Activated CD8-positive, alpha-beta memory T cell treated with anti-CD3 and anti-CD28 coated beads for 48 hours (primary cell): ENCODE measurements at places on chromosomes 7 and 10.

DNA sequence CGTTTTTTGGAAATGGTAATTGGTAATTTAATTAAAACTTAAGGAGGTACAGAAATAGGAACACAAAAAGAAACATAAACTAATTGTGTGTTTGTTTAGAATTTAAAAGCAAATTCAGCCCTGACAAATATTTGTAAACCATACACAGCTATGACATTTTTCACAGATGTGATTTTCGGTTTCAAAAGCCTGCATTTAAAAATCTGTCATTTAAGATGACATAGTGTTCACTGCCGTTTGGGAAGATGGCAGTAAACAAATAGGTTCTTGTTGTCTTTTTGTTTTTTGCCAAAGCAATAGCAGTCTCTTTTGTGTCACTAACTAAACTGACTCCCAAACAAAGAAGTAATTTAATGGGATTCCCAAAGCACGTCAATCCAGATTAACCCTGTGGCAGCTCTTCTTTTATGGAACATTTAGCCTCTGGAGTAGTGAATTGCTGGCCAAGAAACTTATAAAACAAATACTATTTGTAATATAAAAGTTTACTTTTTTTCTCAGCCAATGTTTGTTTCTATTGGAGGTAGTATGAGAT, 697.6 kb downstream of the PHTF2 start:
- no peak for DNase-seq

DNA sequence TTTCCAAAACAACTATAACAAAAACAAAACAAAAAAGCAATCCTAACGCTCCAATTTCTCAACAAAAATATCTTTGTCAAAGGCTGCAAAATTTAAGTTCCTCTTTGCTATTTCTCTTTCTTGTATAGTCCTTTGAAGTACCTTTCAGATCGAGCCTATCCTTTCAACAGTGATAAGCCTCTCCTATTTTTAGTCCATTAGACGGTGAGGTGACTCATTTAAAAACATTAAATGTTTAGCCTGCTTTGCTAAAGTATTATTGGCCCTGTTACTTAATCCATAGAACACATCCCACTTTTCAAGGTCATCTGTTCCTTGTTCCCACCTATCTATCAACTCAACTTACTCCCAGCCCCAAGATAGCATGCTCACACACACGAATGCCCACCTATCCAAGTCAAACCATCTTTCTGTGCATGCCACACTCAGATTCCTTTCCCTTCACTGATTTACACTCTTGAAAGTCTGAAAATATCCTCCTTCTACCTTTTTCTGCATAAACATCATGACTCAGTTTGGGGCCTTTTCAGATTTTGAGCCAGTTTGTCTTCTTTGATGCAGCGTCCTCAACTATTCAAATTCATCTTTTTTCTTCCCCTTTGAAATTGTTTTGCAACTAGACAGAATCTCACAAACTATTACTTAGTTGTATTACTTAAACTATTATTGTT, 224.9 kb upstream of the TMEM229A start:
- no peak for DNase-seq

DNA sequence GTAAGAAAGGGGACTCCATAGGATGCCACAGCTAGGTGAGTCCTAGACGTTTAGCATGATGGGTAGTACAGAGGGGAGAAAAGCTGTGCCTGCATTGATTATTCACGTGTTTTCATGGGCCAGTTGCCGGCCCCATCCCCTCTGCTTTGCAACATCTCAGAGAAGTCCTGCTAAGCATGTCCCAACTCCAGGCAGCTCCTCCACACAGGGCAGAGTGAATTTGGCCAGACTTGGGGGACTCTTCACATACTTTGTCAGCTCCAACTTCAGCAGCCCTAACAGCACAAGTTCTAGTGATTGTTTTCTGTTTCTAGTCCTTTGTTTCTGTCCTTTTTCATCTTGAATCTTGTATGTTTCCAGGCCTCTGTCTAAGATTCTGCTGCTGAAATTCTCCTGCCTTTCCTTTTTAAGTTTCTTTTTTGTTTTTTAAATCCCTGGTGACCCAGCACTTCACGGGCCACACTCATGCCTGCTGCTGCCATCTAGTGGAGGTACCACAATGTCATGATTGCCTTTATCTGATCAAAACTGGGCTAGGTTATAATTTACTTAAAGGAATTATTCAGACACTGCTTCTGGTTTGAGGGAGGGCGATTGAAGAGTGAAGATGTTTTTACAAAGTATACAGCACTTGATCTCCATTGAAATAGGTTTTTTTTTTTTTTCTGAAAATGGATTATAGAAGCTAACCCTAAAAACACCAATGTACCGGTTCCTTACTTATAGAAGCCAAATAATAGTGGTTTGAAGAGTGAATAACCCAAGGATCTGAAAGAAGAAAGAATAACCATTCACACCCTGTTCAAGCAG, 276.9 kb downstream of the CSTF2T start:
- DNase-seq, result no peak

- peak; percentile 54 for DNase-seq
These were observed 338.2 kb upstream of the PRKCQ start for GRCh38 chr10:6918305-6918704.

- no peak for DNase-seq
These were observed 62.5 kb downstream of the GNA12 start for GRCh38 chr7:2781636-2782035.
